ENCODE measurements at places on chromosomes 2 and 18.

DNA sequence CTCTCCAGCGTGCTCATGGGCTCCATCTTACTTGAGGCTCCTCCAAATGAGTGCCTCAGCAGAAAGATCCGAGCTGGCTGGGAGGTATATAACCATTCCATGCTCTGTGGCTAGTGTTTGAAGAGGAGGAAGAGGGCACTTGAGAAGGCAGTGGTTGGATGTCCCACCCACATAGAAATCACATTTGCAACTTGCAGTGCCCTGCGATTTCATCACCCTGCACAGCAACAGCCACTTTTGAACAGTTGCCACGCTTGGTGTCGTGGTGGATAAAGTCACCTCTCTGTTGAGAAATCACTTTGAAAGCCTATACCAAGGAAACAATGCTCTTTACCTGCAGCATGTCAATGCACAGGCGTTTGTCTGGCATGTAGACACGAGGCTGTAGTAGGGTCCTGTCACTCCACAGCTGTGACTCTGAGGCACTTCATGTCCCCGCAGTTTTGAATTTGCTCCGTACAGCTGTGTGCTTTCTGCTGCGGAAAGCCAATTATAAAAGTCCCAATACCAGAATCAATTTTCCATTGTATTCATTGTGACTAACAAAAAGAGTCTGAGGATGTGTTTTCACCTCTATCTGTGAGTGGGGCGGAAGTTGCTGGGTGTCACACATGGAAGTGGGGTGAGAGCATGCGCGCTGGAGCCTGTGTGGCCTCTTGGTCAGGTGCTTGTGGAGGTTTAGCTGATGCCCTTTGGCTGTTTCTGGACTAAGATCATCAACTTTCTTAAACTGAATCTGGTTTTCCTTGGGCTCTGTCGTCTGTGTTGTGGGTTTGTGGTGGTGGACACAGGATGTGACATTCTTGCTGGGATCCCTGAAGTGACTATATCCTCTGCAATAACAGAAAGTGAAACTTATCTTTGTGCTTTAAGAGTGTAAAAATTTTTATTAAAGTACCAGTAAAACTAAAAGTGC, 2.8 kb downstream of the CNDP2 start:
- DNase-seq, result peak; percentile 79

- no peak for DNase-seq
Observed at GRCh38 chr18:12092398-12093229, 1.0 kb upstream of the ANKRD62 start.

DNA sequence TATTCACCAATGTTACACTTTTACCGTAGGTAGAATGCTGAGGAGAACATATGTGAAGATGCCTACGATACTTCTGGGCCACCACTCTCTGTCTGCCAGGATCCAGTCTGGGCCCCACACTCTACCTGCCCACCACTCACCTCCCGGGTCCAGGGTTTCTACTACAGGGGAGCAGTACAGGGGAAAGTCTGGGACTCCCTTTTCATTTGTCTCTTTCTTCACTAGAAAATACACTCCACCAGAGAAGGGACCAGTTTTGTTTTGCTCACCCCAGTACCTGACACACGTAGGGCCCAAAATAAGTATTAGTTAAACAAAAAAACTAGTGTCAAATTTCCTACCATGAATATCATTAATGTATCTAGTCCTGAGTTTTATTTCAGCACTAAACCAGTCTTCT, 21.1 kb downstream of the KANSL3 start:
- DNase-seq, result no peak

- no peak for DNase-seq
Observed at GRCh38 chr2:49796266-49796665, 642.0 kb upstream of the FSHR start.

GRCh38 chr2:144379851-144380311, 140.0 kb downstream of the ZEB2 start:
- DNase-seq, result no peak

- no peak for DNase-seq
Observed at GRCh38 chr2:56239437-56239836, 55.6 kb downstream of the CCDC85A start.

DNA sequence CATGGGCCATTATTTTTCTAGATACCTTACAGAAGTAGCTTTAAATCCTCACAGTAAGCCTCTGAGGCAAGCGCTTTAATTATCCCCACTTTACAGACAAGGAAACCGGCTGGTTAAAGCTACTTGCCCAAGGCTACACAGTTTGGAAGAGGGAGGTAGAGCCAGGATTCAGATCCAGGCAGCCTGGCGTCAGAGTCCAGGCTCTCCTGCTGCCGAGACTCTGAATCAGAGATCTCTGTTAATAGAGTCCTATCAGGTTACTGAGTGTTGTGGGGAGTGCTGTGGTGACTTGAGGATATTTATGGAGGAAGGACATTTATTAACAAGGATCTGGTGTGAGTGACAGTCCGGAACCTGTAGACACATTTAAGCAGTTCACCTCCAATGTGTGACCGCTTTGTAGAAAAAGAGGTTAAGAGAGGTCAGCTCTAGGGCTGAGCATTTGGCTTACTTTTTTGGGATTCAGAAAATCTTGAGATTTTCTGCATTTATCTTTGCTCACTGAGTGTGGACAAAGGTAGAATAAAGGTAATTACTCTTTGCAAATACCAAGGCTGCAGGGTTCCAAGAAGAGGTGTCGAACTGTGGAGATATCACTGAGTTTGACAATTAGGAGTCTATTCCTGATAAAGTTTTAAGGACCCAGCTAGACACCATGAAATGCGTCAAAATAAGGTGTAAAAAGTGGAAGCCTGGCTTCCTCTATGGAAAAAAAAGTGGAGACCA, 1.6 kb upstream of the CEP192 start:
- DNase-seq, result no peak

GRCh38 chr2:121002597-121002996, 266.9 kb downstream of the GLI2 start:
- DNase-seq, result no peak

DNA sequence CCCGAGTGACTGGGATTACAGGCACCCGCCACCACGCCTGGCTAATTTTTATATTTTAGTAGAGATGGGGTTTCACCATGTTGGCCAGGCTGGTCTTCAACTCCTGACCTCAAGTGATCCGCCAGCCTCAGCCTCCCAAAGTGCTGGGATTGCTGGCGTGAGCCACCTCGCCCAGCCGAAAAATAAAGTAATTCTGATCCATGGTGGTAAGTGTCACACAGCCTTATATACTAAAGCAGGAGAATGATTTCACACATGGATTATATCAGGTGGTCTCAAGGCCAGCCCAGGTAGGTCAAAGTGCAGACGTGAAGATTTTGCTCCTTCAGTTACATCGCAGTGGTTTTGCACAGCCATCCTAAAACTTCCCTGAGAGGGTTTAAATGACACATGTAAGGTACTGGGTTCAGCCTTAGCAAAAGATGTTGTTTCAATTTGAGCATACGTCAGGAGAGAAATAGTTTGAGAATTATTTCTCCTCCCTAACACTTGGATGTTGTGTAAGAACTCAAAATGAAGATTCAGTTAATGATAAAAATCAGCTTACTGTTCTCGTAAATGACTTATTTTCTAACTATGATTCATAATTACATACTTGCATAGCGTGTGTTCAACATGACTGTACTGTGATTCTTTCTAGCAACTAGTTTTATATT, 93.0 kb upstream of the SLC39A10 start:
- DNase-seq, result peak; percentile 24

GRCh38 chr18:45654677-45655076, 39.4 kb downstream of the SLC14A2 start:
- no peak for DNase-seq

GRCh38 chr2:228103379-228103778, 78.1 kb downstream of the SPHKAP start:
- DNase-seq, result no peak

GRCh38 chr2:161825429-161825828, 201.2 kb downstream of the SLC4A10 start:
- no peak for DNase-seq

GRCh38 chr2:34123996-34124785, 525.1 kb upstream of the FAM98A start:
- no peak for DNase-seq

DNA sequence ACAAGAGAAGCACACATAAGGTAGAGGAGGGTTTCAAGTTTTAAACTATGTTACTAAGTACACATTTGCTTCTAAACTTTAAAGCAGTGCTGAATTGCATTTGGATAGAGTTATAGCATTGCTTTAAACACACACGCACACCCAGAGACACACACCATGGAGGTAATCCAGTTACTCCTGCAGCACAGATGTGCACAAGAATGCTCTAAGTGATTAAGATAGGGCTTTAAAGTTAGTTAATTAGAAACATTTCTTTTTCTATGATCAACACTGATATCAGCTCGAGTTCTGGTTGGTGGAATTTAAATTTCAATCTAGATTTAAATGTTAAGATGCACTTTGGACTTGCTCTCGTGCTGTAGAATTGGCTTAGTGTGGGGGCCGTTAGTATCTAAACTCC, 492.3 kb downstream of the ZEB2 start:
- no peak for DNase-seq

GRCh38 chr2:938181-939005, 12.3 kb upstream of the SNTG2 start:
- no peak for DNase-seq

- DNase-seq, result no peak
Observed at GRCh38 chr18:35083174-35083712, 42.0 kb downstream of the MAPRE2 start.

GRCh38 chr18:35002120-35002519, 39.1 kb upstream of the MAPRE2 start:
- no peak for DNase-seq

DNA sequence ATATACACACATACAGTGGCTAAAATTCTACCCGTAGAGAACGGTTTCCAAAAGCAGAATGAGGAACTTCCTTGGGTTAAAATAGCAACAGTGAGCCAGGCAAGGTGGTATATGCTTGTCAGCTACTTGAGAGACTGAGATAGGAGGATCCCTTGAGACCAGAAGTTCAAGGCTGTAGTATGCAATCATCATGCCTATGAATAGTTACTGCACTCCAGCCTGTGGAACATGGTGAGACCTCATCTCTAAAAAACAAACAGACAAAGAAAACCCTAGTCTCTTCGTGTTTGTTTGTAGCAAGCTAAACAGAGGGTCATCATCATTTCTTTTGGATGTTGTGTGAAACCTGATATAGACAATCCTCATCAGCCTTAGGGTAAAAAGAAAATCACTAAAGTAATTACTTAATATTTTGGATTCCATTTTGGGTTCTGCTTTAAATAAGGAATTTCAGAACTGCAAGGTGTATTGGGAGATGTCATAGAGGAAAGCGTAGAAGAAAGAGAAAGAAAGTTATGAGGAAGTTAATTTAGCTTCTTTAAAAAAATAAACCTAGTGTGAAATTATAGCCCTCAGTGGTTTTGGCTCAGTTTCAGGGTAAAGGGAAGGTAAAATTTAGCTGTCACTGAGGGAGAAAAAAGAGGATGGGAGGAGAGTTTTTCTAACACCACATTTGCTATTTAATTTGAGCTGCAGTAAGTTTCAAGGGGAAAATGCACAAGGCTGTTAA, 46.5 kb downstream of the PLEK start:
- DNase-seq, result no peak

- DNase-seq, result no peak
Observed at GRCh38 chr2:45002686-45003085, 6.6 kb downstream of the SIX2 start.

- no peak for DNase-seq
Observed at GRCh38 chr18:49486134-49486533, 900 bp downstream of the C18orf32 start.

DNA sequence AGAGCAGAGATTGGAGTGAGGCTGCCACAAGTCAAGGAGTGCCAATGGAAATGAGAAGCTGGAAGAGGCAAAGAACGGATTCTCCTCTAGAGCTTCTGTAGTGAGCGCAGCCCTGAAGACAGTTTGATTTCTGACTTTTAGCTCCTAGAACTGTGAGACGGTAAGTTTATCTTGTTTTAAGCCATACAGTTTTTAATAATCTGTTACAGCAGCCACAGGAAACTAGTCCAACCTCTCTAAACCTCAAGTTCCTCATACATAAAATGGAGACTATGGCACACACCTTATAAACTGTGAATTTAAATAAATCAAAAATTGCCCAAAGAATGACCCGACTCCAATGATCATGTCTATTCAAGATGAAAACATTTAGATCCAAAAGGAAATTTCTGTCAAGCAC, 596.5 kb downstream of the BCL11A start:
- no peak for DNase-seq

DNA sequence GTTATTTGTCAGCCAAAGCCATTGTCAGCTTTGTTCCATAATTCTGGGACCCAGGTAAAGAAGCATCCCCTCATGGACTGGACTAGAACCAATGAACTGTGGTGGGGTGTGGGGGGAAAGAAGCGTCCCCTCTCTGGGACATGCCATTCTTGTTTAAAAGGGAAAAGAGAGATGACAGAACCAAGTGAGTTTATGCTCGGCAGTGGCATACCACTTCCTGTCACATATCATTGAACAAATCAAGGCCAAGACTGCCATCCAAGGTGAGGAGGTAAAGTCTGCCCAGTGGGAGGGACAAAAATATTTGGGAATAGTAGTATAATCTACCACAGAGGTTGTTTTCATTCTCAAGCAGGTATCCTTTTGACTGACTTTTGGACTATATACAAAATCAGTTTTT, 4.7 kb upstream of the GLS start:
- DNase-seq, result peak; percentile 45

DNA sequence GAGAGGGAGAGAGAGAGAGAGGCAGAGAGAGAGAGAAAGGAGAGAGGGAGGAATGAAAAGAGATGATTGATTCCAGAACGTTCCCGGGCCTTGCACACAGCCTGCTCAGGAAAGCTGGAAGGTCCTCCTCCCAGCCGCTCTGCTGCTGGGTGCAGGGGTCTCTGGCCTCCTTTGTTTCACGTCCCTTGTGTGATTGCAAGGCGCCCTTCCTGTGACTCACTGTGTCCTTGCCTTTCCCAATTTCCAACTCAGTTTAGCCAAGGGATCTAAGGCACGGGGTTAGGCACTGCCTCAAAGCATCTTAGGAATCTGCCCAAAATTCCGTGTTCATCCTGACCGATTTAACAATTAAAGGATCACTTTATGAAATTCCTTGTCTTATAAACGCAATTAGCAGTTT, 221.2 kb downstream of the KLHL29 start:
- DNase-seq, result no peak

GRCh38 chr2:39492716-39493115, 55.6 kb upstream of the MAP4K3 start:
- no peak for DNase-seq

DNA sequence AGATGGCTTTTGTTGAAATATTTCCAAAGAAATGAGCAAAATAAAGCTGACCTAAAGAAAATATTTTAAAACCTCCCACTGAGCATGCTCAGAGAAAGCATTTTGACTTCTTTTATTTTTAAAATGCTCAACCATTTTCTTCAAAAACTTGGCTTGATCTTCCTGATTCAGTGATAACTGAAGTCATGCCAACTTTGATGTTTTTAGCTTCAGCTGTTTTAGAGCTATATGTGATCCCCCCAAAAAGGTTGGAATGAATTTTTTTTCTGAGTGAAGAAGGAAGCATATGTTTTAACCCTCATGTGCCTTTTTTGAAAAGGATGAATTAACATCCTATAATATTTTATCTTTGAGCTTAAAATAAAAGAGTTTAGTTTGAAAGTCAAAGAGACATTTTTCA, 612.0 kb downstream of the ARHGAP15 start:
- DNase-seq, result no peak
